SK-N-DZ (cell line): ENCODE measurements at places on chromosomes 7 and 10.

DNA sequence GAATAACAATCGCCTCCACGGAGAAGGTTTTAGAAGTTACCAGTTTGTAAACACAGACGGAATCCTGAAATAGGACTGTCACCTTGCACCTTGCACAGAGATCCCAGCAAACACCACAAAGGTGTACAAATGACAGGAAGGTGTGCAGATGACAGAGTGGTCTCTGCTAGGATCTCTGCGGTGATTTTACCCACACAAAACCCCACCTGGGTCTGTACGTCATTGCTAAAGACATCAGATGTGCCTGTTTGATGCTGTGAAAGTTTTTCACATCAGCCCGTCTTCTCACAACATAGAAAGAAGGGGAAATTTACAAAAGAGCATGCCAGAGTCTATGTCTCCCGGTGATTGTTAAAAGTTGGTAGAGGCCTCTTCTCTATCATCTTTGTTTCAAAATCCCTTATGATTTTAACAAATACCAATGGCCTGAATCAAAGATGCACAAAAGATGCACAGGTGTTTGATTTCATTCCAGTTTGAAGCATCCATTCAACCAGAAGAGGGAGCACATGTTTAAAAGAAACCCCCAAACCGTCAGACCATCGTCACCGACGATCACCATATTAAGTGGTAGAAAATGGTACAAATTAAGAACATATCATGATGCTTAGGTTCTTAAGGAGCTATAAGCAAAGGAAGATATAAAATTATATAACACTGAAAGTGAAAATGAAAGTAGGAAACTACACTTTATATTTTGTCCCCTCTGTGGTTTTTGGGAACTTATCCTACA is 576.5 kb downstream of the PTPRN2 start:
- no peak for DNase-seq

DNA sequence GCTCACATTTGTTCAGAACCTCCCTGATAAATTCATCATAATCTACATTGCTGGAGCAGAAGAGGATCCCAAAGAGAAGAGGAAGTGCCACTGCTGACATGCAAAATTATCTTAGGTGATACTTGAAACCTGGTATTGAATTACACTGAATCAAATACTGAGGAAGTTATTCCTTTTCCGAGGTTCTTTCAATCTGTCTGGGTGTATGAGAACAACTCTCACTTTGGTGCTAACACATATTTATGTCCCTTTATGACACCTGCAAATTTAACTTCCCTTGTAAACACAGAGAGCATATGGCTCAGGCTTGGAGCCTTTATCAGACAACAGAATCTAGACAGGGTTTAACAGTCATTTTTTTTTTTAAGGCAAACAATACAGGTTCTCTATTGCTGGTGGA is 131.4 kb downstream of the SRPK2 start:
- DNase-seq = no peak

DNA sequence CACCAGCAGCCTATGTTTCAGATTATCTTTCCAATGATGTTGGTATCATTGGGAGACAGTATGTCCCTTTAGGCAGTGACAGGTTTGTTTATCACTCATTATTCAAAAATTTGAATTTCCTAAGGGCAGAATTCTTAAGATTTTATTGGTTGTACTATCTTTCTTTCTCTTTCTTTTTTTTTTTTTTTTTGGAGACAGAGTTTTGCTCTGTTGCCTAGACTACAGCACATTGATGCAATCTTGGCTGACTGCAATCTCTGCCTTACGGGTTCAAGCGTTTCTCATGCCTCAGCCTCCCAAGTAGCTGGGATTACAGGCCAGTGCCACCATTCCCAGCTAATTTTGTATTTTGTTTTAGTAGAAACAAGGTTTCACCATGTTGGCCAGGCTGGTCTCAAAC is 111.2 kb downstream of the PON1 start:
- no peak for DNase-seq

GRCh38 chr10:120813085-120813484 is 38.1 kb upstream of the WDR11 start:
- DNase-seq = no peak

- no peak for DNase-seq
These were observed 112.9 kb downstream of the PODXL start for GRCh38 chr7:131443496-131443895.

GRCh38 chr10:95542330-95542729 is 18.8 kb downstream of the SORBS1 start:
- no peak for DNase-seq

DNA sequence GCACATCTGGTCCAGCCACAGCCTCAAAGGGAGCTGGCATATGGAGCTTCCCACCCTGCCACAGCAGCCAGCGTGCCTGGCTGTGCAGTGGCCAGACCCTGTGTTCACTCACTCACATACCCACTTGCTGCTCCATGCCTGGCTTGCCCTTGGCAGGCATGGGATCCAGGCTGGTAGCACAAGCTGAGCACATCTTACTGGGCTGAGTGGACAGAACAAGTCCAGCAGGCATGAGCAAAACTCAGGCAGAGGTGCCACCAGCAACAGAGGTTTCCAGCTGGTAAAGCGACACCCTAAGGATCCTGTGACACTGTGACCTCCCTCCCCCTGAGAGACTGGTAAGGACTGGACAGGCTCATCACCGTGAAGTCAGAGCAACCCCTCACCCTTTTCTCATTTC is 25.1 kb downstream of the SVIL start:
- no peak for DNase-seq

DNA sequence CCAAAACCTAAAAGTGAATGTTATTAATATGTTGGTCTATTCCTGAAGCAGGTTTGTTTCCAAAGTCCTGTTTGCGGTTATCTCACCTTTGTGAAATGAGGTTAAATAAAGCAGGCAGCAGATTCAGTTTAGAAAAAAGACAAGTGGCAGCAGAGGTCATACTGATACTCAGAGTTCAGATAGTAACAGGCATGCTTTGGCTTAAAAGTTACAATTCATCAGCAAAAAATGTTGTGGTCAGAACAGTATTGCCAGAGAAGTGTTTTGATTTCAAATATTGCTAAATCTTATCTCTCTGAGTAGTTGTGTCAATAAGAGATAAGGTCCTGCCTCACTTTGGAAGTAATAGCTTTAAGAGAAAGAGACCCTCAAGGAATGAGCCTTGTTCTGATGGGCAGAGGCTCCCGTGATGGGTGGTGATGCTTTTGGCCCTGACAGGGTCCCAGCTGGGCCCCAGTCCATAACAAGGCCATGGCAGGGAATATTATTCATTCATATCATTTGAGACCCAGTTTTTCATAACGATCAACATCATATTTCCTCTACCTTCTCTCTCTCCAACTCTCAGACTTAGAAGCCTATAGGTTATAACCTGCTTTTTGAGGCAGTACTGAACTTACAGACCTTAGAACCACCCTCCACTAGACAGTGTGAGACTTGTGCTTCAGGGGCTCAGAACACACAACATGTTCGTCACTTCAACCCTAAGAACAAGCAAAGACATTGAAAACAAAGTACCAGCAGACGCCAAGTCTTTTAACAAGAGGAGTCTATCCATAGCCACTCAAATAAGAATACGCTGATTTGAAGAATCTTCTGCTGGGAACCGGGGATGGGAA is 58.5 kb upstream of the AHR start:
- no peak for DNase-seq

GRCh38 chr10:114046087-114046458 is 2.4 kb downstream of the ADRB1 start:
- DNase-seq = no peak

- peak; percentile 91 for DNase-seq
These were observed at the start of gene WDR91 for GRCh38 chr7:135211179-135211945. TSS of gene WDR91 (minus strand) at chr7:135211526. CDS start at chr7:135211502, 24 bp downstream.

GRCh38 chr10:5951167-5951711 is 26.1 kb downstream of the IL15RA start:
- no peak for DNase-seq

GRCh38 chr7:41067576-41067975 is 635.3 kb downstream of the INHBA start:
- no peak for DNase-seq

DNA sequence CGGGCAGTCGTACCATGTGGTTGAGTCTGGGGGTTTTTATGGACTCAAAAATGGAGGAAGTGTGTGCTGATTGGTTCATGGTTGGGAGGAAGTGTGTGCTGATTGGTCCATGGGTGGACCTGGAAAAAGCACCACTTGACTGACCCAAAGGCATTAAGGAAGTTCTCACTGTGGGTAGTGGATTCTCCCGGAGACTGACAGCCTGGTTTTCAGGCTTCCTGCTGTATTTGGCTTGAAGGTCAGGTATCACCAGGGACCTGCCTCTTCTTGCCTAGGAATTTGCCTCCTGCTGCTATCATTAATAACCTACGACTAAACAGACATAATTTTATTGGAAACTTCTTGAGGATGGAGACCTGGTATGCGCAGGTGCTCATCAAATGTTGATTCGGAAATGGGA is 268.8 kb upstream of the LRGUK start:
- no peak for DNase-seq

DNA sequence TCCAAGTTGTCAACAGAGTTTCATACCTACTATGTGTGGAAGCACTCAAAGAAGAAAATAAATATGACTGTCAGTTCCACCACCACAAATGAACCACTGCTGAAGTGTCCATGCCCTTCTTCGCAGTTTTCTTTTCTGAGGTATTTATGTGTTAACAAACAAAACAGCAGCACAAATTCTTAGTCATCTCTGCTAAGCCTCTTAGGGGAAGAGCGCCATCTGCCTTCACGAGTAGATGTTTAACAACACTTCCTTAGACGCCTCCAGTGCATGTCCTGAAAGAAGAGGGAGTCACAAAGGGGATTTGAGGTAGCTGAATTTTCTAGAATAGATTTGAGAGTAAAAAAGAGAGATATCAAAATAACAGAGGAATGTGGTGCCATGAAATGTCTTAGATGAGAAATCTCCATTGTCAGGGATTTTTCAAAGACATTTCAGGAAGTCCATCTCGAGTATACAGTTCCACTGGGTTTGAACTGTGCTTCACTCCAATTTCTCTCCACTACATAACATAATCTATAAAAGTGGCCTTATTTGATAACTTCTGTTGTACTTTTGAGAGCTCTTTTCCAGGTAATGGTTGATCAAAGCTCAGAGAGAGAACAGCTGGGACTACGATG is 775.3 kb upstream of the POM121L12 start:
- DNase-seq = no peak

- no peak for DNase-seq
These were observed 46.2 kb downstream of the AMZ1 start for GRCh38 chr7:2734084-2734686.

GRCh38 chr7:128347647-128348097 is 4.0 kb upstream of the RBM28 start:
- peak; percentile 83 for DNase-seq

- DNase-seq = no peak
These were observed 5.9 kb upstream of the INHBA start for GRCh38 chr7:41708581-41709358.

DNA sequence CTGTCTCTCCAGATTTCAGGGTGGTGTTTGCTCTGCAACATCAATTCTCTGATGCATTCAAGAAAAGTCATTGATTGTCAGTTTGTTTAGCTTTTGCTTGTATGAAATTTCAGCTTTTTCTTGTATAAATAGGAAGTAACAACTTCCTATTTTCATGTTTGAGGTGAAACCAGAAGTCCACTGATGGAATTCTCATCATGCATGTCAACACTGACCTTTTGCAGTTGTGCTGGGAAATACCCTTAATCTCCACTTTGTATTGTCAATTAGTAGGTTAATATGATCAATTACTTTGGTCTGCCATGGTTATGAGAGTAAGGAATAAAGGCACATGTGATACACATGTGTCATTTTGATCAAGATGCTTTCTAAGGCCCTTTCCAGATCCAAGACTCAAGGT is 208.8 kb upstream of the HPS1 start:
- no peak for DNase-seq

- peak; percentile 30 for DNase-seq
These were observed 578.5 kb downstream of the SDK1 start for GRCh38 chr7:3879355-3880075.

- no peak for DNase-seq
These were observed 109.4 kb downstream of the TMEM26 start for GRCh38 chr10:61343796-61344195.

DNA sequence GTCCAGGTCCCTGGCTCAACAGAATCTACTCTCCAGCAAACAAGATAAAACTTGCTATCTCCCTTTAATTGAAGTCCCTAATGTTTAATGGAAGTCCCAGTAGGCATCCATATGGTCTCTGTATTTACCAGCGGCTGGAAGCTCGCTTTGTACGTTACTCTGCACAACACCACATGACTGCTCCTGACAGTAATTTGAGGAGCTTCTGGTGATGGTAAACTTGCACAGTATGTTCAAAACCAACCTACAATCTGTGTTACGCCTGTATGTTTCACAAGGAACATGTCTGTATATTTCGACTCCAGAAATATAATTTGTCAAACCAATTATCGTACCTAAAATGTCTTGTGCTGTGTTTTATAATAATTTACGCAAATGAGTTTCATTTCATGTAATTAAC is 4.4 kb upstream of the TECPR1 start:
- DNase-seq = no peak

- DNase-seq = no peak
These were observed 74.1 kb downstream of the HIPK2 start for GRCh38 chr7:139703487-139704307.

DNA sequence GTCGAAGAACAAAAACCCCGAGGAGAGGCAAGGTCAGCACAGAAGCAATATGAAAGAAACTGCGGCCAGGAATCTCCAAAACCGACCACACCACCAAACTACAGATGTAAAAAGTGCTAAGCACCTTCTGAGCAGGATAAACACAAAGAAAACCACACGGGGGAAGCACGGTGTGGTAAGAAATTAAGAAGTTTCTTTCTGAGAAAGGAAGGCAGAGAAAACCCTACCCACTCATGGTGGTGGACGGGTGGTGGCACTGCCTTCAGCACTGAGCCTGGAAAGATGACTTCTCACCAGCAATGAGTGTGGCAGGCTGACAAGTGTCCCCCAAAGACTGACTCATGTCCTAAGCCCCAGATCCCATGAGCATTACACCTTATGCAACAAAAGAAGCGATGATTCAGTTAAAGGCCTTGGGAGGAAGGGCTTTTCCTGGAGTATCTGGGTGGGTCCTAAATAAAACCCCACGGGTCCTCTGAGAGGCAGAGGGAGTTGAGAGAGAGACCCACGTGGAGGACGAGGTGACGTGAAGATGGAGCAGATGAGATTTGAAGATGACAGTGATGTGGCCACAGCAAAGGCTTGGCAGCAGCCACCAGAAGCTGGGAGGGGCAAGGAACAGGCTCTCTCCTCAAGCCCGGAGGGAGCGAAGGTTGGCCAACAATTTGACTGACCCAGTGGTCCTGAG is 124.9 kb downstream of the DLG5 start:
- no peak for DNase-seq

- DNase-seq = no peak
These were observed 478.6 kb downstream of the LRMDA start for GRCh38 chr10:75910032-75910431.

DNA sequence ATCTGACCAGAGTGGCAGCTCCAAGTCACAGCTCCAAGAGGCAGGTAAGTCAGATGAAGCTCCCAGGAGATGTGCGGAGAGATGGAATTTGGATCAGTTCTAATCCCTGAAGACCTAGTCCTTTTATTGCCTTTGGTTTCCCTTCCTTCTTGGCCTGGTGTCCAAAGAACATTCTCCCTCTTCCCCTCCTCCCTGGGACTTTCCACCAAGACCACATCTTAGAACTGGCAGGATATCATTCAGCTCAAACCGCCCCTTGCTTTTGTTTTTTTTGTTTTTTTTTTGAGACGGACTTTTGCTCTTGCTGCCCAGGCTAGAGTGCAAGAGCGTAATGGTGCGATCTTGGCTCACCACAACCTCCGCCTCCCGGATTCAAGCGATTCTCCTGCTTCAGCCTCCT is 190.8 kb downstream of the GFRA1 start:
- no peak for DNase-seq
